ENCODE measurements at places on chromosomes 2 and 18. TPM values are rescaled to one million over a fixed set of nuclear protein-coding genes. Genes with fewer than 3 reads are reported as not detected.

DNA sequence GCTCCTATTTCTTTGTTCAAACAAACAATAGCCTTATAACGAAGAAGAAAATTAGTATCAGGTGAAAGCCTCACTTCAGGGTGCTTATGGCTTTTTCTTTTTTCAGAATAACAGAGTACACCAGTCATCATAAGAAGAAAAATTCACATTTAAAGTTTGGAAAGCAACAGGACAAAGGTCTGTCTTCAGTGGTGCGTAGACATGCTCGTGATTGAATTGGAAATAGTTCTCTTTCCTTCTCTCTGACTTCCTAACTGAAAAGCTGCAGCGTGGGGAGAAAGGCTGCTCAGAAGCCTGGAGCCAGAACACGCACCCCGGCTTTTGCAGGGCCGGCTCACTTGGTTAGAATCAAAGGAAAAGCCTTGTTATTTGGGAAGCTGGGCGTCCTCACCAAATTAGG is 127.6 kb upstream of the ZNF516 start:
- no peak for DNase-seq

CHRNA1 gene
- not detected for total RNA-seq

ZNF396 gene
- total RNA-seq = 3.4 TPM

DNA sequence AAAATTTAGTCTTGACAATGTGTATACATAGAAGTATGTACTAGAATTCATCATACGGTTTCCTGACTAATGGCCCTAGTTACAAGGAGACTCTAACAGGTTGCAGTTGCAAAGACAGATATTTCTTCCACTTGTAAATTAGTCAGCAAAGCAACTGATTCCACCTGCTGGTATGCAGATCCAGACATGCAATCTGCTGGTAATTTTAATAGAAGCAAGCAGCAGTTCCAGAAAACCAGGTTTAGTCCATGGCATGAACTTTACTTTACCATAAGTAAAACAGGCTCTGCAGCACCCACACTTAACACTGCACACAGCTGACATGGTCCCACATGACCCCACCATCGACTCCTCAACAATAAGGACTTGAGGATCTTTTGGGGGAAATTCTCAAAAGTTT is 110.9 kb upstream of the SP3 start:
- DNase-seq = no peak

DNA sequence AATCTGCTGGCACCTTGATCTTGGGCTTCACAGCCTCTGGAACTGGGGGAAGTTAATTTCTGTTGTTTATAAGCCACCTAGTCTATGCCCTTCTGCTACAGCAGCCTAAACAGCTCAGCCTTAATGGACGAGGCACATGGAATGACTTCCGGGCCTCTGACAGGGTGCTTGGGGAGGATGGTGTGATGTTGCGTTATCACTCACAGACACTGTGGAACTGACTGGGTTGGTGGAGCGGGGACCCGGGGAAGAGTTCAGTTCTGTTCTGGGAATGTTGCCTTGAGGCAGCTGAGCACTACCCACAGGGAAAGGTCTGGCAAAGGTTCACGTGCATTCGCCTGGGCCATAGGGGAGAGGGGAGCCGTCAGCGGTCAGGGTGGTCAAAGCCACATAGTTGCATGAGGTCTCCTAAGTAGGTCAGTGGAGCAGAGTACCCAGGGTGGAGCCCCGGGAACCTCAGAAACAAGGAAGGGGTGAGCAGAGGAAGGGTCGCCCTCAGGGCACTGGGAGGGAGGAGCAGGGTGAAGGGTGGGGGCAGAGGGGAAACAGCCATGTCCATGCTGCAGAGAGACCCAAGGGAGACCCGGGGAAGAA is 36.2 kb downstream of the LRRFIP1 start:
- no peak for DNase-seq

GRCh38 chr2:30208453-30208852 is 22.9 kb upstream of the LBH start:
- no peak for DNase-seq

DNA sequence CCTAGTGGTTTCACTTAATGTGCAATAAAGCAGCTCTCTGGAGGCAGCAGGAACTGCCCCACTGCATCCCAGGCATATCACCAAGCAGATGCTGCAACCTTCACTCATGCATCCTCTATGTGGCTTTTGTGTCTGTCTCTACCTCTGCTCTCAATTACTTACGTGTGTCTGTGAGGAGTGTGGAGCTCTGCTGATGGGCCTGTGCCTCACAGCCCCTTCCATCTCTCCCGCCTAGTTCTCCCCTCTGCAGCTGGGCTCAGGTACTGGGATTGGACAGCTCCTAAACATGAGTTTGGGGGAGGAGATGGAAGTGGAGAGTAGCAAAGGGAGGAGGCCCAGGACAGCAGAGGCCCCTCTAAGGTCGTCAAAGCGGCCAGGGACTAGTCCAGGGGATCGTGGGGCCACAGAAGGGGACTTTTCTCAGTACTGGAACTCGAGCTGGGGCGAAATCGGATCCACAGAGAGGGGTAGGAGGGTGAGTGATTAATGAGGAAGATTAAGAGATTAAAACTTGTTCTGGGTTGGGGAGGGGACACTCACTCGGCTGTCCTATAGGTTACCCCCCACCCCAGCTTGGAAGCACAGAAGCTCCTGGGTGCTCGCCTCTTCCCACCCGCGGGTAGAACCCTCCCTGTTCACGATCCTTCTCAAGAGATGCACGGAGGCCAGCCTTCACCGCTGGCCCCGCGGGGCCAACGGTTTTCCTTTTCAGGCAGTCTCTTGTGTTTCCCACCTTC is 2.1 kb upstream of the LBX2 start:
- DNase-seq = peak; percentile 61

- no peak for DNase-seq
These were observed 499.3 kb upstream of the SMIM21 start for GRCh38 chr18:75926811-75927210.

DNA sequence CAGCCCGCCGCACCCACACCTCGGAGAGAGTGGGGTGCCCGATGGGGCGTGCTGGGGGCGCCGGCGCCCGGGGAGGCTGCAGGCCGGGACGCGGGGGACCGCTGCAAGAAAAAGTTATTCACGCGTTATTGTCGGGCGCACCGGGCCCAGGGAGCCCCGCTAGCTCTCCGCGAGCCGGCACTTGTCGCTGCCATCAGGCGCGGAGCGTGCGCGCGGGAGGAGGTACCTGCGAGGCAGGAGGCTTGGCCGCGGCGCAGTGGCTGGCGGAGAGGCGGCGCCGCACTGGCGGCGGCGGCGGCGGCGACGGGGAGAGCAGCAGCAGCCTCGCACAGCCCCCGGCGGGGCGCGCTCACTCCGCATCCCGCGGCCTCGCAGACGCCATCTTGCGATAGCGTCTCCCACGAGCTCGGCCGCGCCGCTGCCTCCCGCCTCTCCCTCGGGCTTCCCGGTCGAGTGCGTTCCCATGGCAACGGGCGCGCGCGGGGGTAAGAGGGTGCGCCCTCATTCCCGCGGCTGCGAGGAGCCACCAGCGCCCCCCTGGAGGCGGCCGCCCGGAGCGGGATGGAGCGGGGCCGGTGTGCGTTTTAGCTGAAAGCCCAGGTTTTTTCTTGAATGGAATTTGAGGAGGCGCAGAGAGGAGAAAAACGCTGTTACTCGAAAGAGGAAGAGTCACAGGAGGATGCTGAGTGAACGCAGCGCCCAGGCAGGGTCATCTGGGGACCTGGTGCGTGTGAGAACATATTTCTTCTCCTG is at the start of gene CHN1:
Gene CHN1, minus strand, starts transcription at position 402 of the 753 bp plus-strand sequence. CDS start 469 bp downstream, outside the sequence.
- DNase-seq = peak; percentile 90

DNA sequence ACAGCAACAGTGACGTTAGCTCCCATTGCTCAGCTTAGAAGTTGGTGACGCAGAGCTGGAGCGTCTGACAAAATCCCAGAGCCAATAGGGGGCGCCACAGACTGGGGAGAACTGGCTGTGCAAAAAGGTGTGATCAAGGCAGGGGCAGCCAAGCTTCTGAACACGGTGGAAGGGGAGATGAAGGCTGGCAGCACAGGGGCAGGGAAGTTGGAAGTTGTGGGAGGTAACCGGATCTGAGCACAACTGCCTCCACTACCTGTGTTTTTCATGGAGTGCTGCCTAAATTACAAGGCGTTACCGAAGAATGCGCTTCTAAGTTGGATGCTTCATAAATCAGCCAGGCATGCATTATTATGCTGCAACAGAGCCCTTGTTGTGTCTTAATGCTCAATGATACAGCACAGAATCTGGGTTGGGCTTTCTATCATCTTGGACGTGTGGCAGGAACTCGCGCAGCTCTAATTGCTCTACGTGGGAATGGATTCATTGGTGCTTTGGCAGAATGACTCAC is 370.0 kb downstream of the SLC4A3 start:
- DNase-seq = no peak

- DNase-seq = no peak
These were observed 1.5 kb downstream of the AP1S3 start for GRCh38 chr2:223835701-223836532.

DNA sequence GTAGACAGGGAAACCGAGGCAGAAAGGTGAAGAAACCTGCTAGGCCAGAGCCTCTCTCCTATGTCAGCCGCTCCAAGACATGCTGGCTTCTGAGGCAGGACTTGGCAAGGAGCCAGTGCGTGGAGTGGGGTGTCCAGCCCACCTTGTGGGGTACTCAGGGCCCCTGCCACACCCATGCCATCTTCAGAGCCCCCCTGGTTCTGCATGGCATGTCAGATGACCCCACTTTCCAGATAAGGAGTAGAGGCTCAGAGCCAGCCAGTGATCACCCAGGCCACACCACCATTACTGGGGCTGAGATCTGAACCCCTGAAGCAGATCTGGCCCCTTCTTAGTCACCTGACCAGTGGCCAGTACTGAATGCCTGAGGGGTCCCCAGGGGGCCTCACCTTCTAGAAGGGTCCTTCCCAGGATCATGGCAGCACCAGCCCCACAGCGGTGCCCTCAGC is 14.7 kb downstream of the CROCC2 start:
- peak; percentile 66 for DNase-seq

- DNase-seq = no peak
These were observed 781.3 kb upstream of the NRXN1 start for GRCh38 chr2:51813247-51813646.

NUP35 gene
- total RNA-seq = 11.7 TPM

- no peak for DNase-seq
These were observed 32.2 kb downstream of the GPR39 start for GRCh38 chr2:132448771-132449170.

GRCh38 chr2:9796056-9797010 is 46.9 kb upstream of the TAF1B start:
- no peak for DNase-seq

DNA sequence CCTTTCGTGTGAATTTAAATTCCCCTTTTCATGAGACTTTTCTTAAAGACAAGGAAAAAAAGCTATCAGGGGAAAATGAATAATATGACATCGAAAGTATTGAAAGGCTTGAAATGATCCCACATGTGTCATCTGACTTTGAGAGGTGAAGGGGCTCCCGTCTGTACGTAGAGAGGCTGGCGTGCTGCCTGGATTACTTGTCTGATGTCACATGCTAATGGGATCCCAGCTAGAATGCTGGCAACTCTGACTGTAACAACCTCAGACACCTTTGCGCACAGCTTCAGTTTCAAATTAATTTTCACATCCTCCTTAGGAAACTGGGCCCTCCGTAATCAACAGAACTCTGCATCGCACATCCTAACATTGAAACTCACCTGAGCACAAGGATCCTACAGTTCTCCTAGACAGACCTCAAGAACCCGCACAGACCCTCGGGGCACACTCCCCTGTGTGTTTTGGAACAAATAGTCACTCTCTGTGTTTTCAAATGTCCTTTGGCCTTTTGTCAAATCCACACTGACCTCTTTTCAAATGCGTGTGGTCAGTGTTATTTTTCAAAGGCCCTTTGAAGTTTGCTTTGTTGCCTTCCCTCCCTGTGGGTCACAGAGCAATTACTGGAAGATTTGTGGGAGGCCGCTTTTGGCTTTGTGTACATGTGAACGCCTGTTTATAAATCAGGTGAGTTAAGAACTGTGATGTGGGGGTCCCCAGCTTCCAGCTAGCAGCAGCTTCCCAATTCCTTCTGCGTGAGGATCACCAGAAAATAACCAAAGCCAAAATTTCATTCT is 65.9 kb downstream of the IL1R2 start:
- no peak for DNase-seq

DNA sequence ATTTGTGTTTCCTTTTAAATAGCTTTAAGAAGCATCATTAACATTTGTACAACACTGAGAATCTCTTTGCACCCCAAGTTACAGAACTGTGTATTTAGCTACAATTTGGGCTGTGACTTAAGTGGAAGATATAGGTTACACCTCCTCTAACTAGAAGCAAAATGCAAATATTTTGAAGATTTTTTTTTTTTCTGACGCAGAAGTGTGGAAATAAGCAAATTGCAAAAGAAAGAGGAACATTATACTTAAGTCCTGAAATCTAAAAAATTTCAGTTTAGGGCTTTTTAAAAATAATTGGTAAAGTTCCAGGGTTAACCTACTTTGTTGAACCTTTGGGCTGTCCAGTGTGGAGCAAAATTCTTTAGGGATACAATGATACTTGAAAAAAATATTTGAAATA is 41.4 kb upstream of the RBMS1 start:
- no peak for DNase-seq

- DNase-seq = no peak
These were observed 206.5 kb upstream of the FANCL start for GRCh38 chr2:58447586-58447985.

DNA sequence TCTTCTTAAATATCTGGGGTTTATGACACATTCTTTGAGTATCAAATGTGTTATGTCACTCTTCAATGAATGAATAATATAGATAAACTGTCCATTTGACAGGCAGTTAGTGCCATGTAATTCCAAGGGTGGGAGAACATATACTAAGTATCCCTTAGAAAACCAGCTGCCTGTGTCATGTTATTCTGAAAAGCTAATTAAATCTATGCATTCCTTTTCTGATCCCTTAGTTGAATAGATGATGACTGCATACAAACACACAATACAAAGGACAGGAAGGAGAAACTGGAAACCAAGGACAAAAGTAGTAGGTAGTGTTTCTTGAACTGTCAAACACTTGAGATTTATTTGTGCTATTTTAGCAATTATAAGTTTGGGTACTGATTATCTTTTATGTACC is 8.3 kb downstream of the ARHGAP28 start:
- DNase-seq = no peak

DNA sequence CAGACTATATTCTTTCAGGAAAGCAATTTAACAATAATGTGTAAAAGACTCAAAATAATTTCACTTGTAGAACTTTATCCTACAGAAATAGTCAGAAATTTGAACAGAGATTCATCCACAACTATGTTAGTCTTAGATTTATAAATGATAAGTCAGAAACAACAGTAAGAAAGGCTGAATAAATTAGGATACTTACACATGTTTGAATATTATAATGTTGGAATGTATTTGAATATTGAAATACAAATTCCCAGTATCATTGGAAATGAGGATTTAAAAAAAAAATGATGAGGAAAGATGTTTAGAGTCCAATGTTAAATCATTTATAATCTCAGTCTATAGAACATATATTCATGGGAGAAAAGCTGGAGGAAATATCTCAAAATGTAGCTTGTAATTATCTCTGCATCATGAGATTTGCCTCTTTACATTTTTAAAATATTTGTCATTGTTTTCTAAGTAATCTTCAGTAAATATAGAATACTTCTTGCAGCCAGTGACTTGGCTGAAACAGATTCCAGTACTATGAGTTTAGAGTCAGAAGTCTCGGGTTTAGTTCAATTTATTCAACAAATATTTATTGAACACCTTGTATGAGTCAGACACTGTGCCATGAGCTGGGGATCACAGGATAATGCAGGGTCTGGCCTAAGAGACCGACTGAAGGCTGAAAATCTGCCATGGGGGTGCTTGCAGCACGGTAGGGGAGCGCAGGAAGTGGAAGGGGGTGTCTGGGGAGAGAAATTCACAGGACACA is 32.3 kb downstream of the CXCR4 start:
- no peak for DNase-seq

SMIM21 gene
- not detected for total RNA-seq

MITD1 gene
- total RNA-seq = 22.9 TPM

All from posterior vena cava (tissue), 2 donors.